HepG2 (cell line): ENCODE measurements at places on chromosomes 2 and 18. TPM values are rescaled to one million over a fixed set of nuclear protein-coding genes. Genes with fewer than 3 reads are reported as not detected.

- no peak for DNase-seq
These were observed 273.1 kb upstream of the SLC14A2 start for GRCh38 chr18:45342166-45342565.

GRCh38 chr2:189152483-189152882 lies 27.1 kb downstream of the COL5A2 start:
- no peak for DNase-seq

- no peak for DNase-seq
These were observed 146.6 kb downstream of the TNS1 start for GRCh38 chr2:217856159-217856558.

GRCh38 chr2:172425336-172425735 lies 2.0 kb upstream of the ITGA6 start:
- DNase-seq = no peak

Gene RIT2
- not detected in 2 replicates for total RNA-seq

Gene TCF23
- total RNA-seq = 0.02 and 0.04 TPM in 2 replicates

GRCh38 chr2:187462839-187463238 lies 14.8 kb upstream of the CALCRL start:
- peak; percentile 18 for DNase-seq

Gene FAM98A
- total RNA-seq = 61.4 and 104 TPM in 2 replicates

Gene PER2
- total RNA-seq = 6.8 and 9.4 TPM in 2 replicates
